ENCODE measurements at places on chromosomes 13 and 19. TPM values are rescaled to one million over a fixed set of nuclear protein-coding genes. Genes with fewer than 3 reads are reported as not detected.
A peak's percentile ranks its signal among the peaks of the same experiment; 100 is the strongest.

The GEMIN7 gene
- 13.5 TPM for total RNA-seq

The KIRREL2 gene
- total RNA-seq = 0.96 TPM

The ISYNA1 gene
- total RNA-seq = 62.5 TPM

The ENOX1 gene
- total RNA-seq = not detected

The ZNF208 gene
- 3.2 TPM for total RNA-seq

DNA sequence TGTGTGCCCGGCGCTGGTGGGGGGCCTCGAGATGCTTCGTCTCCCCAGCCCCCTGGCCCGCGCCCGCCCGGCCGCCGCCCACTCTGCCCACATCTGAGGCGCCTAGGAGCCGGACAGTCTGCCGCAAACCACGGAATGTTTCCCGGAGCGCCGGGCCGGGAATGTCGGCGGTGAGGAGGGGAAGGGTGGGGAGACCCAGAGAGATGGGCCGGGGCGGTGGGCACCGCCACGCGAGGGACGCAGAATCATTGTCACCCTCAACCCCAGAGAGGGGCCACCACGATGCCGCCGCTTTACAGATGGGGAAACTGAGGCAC is 46.1 kb upstream of the NFIC start:
- H3K27me3 ChIP-seq = peaks cover 51% of the 10 kb centered on the region
- no peak overlapping the region for H3K4me3 ChIP-seq
- no peak overlapping the region for H3K27ac ChIP-seq
- no peak for DNase-seq
- H3K4me1 ChIP-seq = no peaks in the 10 kb centered on the region
- H3K36me3 ChIP-seq = no peaks in the 10 kb centered on the region

GRCh38 chr19:16436780-16437332 is 34.9 kb downstream of the EPS15L1 start:
- peak overlapping the region; percentile 21 for H3K27ac ChIP-seq
- H3K36me3 ChIP-seq = no peaks in the 10 kb centered on the region
- H3K4me1 ChIP-seq = no peaks in the 10 kb centered on the region
- DNase-seq = no peak
- no peak overlapping the region for H3K4me3 ChIP-seq

DNA sequence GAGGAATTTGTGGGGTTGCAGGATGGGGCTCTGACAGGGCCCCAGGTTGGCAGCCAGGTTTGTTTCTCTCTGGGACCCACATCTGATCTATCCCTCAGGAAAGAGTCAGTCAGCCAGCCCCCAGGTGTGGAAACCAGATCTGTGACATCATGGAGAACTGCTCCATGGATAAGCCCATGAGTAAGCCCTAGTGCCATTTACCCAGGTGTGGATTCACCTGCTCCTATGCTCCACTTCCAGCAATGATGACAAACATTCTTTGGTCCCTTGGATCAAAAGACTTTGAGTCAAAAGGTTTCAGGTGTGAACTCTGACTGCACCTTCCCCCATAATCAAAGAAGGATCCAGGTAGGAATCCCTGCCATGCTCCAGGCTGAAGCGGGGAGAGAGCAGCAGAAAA is 26.9 kb upstream of the IGFL4 start:
- H3K27ac ChIP-seq = no peak overlapping the region
- H3K4me1 ChIP-seq = no peaks in the 10 kb centered on the region
- peaks cover 64% of the 10 kb centered on the region for H3K27me3 ChIP-seq
- no peak overlapping the region for H3K4me3 ChIP-seq

DNA sequence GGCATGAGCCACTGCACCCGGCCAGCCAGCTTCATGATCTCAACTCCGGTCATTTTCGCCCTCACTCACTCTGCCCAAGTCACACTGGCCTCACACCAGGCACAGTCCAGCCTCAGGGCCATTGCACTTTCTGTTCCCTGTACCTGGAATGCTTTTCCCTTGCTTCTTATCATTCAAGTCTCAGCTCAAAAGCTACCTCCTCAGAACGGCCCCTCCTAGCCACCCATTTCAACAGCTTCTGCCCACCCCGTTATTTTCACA is 2.5 kb upstream of the TLE2 start:
- H3K4me3 ChIP-seq = no peak overlapping the region
- no peaks in the 10 kb centered on the region for H3K27me3 ChIP-seq
- no peak for DNase-seq
- H3K4me1 ChIP-seq = peaks cover 44% of the 10 kb centered on the region
- no peak overlapping the region for H3K27ac ChIP-seq

- no peak overlapping the region for H3K27ac ChIP-seq
- no peaks in the 10 kb centered on the region for H3K27me3 ChIP-seq
- no peaks in the 10 kb centered on the region for H3K4me1 ChIP-seq
- no peaks in the 10 kb centered on the region for H3K36me3 ChIP-seq
Observed at GRCh38 chr13:79282508-79282907, 123.5 kb downstream of the RBM26 start.

GRCh38 chr19:6705931-6706632 is 14.4 kb downstream of the C3 start:
- H3K4me3 ChIP-seq = no peak overlapping the region
- H3K27ac ChIP-seq = no peak overlapping the region
- peaks cover 27% of the 10 kb centered on the region for H3K27me3 ChIP-seq

DNA sequence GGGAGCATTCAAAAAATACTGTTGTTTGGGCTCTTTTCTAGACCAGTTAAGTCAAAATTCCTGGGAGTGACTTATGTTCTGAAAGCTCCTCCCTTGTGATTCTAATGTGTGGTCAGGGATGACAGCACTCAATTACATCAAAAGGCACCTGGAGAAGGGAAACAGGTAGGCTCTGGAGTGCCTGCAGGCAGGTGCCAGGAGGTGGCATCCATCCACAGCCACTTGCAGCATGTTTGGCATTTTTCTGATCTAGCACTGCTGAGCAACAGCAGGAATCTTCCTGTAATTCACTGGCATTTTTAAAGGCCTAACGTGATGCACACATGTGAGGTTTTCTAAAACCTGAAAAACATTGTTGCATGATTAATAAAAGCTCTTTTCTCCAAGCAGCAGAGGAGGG is 94.6 kb downstream of the CCNA1 start:
- H3K4me1 ChIP-seq = no peaks in the 10 kb centered on the region
- no peak for DNase-seq
- no peaks in the 10 kb centered on the region for H3K36me3 ChIP-seq
- H3K27ac ChIP-seq = no peak overlapping the region
- no peak overlapping the region for H3K4me3 ChIP-seq
- H3K27me3 ChIP-seq = peaks cover 18% of the 10 kb centered on the region

- no peak for DNase-seq
- no peaks in the 10 kb centered on the region for H3K4me1 ChIP-seq
- no peaks in the 10 kb centered on the region for H3K36me3 ChIP-seq
- H3K4me3 ChIP-seq = no peak overlapping the region
- H3K27me3 ChIP-seq = peaks cover 10% of the 10 kb centered on the region
- no peak overlapping the region for H3K27ac ChIP-seq
Observed at GRCh38 chr13:53013113-53013512, 15.5 kb upstream of the OLFM4 start.

DNA sequence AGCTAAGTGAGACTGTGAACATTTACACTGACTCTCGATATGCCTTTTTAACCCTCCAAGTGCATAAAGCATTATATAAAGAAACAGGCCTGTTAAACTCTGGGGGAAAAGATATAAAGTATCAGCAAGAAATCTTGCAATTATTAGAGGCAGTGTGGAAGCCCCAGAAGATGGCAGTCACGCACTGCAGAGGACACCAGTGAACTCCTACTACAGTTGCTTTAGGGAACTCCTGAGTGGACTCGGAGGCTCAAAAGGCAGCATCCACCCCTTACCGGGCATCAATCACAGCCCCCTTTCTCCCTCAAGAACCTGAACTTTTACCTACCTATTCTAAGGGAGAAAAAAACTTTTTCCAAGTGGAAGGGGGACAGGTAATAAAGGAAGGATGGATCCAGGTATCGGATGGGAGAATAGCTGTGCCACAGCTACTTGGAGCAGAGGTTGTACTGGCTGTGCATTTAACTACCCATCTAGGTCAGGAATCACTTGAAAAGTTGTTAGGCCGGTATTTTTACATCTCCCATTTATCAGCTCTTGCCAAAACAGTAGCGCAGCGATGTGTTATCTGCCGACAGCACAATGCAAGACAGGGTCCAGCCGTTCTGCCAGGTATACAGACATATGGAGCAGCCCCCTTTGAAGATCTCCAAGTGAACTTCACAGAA is 80.1 kb downstream of the ZNF486 start:
- H3K36me3 ChIP-seq = no peaks in the 10 kb centered on the region
- H3K4me1 ChIP-seq = no peaks in the 10 kb centered on the region
- H3K27ac ChIP-seq = no peak overlapping the region
- DNase-seq = no peak

GRCh38 chr19:14405758-14406644 is 13.1 kb downstream of the DDX39A start:
- peak overlapping the region; percentile 75 for H3K27ac ChIP-seq
- peaks cover 24% of the 10 kb centered on the region for H3K4me1 ChIP-seq
- peaks cover 92% of the 10 kb centered on the region for H3K36me3 ChIP-seq
- no peaks in the 10 kb centered on the region for H3K27me3 ChIP-seq
- no peak overlapping the region for H3K4me3 ChIP-seq

- no peaks in the 10 kb centered on the region for H3K27me3 ChIP-seq
- H3K27ac ChIP-seq = peak overlapping the region; percentile 100
- peaks cover 66% of the 10 kb centered on the region for H3K36me3 ChIP-seq
Observed at GRCh38 chr13:45339867-45340266, 1.1 kb downstream of the TPT1 start.

DNA sequence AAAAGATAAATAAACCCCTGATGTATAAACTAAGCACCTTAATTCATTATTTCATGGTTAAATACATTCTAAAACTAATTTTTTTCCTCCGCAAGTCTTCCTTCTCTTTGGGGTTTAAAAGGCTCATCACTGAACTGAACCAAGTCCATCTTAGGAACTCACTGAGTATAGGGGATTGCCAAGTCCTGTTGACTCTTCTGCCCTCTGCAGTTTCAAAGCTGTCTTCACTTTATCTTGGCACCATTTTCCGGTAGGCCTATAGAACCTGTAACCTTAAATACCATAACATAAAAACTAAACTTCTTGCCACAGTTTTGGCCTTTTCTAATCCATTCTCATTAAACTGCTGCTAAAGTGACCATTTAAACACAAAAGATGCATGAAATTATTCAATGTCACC is 66.5 kb upstream of the USPL1 start:
- H3K36me3 ChIP-seq = no peaks in the 10 kb centered on the region
- H3K27ac ChIP-seq = no peak overlapping the region
- H3K27me3 ChIP-seq = no peaks in the 10 kb centered on the region
- H3K4me3 ChIP-seq = no peak overlapping the region
- peak; percentile 13 for DNase-seq

DNA sequence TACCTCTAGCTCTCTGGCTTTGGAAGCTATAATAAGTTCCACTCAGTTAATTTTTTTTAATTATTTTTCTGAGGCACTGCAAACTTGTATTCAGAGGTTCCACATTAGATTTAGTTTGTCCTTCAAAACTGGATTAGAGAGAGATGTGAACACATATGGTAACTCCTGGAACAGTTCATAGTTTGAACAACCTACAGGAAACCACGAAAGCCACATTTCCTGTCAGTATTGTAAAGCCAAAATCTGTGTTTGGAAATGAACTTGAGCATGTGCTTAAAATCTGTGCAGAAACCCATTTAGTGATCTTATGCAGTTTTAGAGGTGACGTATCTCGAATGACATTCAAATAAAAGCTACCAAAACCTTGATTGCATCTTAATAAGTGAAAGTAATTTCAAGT is 1952.0 kb downstream of the OLFM4 start:
- H3K4me3 ChIP-seq = no peak overlapping the region
- no peak for DNase-seq
- no peaks in the 10 kb centered on the region for H3K4me1 ChIP-seq
- H3K27ac ChIP-seq = no peak overlapping the region

GRCh38 chr19:46944918-46945628 is 74.6 kb upstream of the NPAS1 start:
- peaks cover 37% of the 10 kb centered on the region for H3K36me3 ChIP-seq
- H3K27me3 ChIP-seq = no peaks in the 10 kb centered on the region
- H3K27ac ChIP-seq = no peak overlapping the region
- H3K4me3 ChIP-seq = no peak overlapping the region
- no peak for DNase-seq
- peaks cover 16% of the 10 kb centered on the region for H3K4me1 ChIP-seq
